ENCODE measurements at places on chromosomes 13 and 19. TPM values are rescaled to one million over a fixed set of nuclear protein-coding genes. Genes with fewer than 3 reads are reported as not detected.

ARHGAP35 gene
- 33.9 TPM for total RNA-seq

HCST gene
- total RNA-seq, result 1.2 TPM

CILP2 gene
- total RNA-seq, result 0.69 TPM

C19orf85 gene
- total RNA-seq, result not detected

TEX26 gene
- total RNA-seq, result not detected

ZNF180 gene
- total RNA-seq, result 9.2 TPM

GDF15 gene
- 150 TPM for total RNA-seq

TDRD12 gene
- 0.28 TPM for total RNA-seq

ADAMTSL5 gene
- total RNA-seq, result 5.0 TPM

ZIK1 gene
- 6.2 TPM for total RNA-seq

IZUMO1 gene
- total RNA-seq, result under 0.01 TPM

CGB2 gene
- not detected for total RNA-seq

CLDN10 gene
- total RNA-seq, result not detected

CDADC1 gene
- total RNA-seq, result 2.2 TPM

AKT1S1 gene
- 13.5 TPM for total RNA-seq

CGB3 gene
- not detected for total RNA-seq

PALM gene
- total RNA-seq, result 0.28 TPM

PIP5K1C gene
- 38.9 TPM for total RNA-seq

KLF1 gene
- total RNA-seq, result not detected

WTIP gene
- 46.4 TPM for total RNA-seq

SRRM5 gene
- 0.05 TPM for total RNA-seq

NUP62 gene
- total RNA-seq, result 36.5 TPM

ATP1A3 gene
- 0.14 TPM for total RNA-seq

MUC16 gene
- not detected for total RNA-seq

SMIM44 gene
- not detected for total RNA-seq

KCNN4 gene
- 0.30 TPM for total RNA-seq

CYP2A7 gene
- total RNA-seq, result not detected

KRTDAP gene
- total RNA-seq, result not detected

IGFL1 gene
- total RNA-seq, result not detected

SYCN gene
- not detected for total RNA-seq

ALOX5AP gene
- total RNA-seq, result 6.8 TPM

TTYH1 gene
- total RNA-seq, result not detected

KCNC3 gene
- under 0.01 TPM for total RNA-seq

MTMR6 gene
- 28.8 TPM for total RNA-seq

ZNF99 gene
- total RNA-seq, result not detected

MTUS2 gene
- total RNA-seq, result 0.18 TPM

C1QTNF9B gene
- not detected for total RNA-seq

IGFL4 gene
- total RNA-seq, result 0.09 TPM

CCDC8 gene
- 25.0 TPM for total RNA-seq

GPX4 gene
- 159 TPM for total RNA-seq

PEG3 gene
- total RNA-seq, result 0.89 TPM

TIMM29 gene
- total RNA-seq, result 33.9 TPM

ZNF578 gene
- total RNA-seq, result 9.5 TPM

GRK1 gene
- not detected for total RNA-seq

SLC7A9 gene
- 0.59 TPM for total RNA-seq

NEK5 gene
- total RNA-seq, result 0.59 TPM

ZNF585A gene
- total RNA-seq, result 7.7 TPM
